ENCODE measurements at places on chromosomes 2 and 18.

DNA sequence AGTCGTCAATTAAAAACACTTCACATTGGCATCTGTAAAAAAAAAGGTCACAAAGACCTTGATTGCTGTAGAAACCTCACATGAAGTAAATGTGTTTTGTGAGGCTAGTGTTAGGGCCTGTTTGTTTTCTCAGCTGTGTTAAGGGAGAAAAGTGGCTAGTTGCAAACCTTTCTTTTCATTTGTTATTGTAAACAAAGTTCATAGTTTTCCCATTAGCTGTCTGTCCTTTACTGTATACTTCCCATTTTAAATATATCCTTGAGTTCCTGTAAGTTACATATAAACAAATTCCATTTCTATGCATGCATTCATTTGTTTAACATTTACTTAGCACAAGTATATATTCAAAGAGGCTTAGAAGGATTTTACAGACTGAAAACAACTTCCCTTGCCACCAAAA, 1250.2 kb downstream of the LRP1B start:
- DNase-seq = no peak

DNA sequence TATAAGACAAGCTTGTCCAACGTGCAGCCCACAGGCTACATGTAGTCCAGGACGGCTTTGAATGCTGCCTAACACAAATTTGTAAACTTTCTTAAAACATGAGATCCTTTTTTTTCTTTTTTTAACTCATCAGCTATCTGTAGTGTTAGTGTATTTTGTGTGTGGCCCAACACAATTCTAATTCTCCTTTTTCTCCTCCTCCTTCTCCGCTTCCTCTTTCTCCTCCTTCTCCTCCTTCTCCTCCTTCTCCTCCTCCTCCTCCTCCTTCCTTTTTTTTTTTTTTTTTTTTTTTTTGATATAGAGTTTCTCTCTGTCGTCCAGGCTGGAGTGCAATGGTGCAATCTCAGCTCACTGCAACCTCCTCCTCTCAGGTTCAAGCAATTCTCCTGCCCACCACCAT, 39.3 kb upstream of the GTF2A1L start:
- DNase-seq = no peak

DNA sequence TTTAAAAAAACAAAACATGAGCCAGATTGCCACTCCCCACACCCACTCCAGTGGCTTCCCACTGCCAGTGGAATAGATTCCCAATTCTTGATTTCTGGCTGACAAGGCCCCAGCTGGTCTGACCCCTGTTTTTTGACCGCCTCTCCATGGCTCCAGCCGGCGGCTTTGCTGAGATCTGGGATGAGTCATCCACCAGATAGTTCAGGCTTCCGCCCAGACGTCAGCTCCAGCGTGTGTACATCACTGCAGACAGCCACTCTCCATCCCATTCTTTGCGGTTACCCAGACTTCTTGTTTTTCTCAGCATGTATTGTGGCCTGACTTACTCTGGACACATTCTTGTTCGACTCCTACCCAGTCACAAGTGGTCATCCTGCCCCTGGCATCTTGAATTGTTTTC, 227.9 kb downstream of the GBX2 start:
- peak; percentile 47 for DNase-seq

DNA sequence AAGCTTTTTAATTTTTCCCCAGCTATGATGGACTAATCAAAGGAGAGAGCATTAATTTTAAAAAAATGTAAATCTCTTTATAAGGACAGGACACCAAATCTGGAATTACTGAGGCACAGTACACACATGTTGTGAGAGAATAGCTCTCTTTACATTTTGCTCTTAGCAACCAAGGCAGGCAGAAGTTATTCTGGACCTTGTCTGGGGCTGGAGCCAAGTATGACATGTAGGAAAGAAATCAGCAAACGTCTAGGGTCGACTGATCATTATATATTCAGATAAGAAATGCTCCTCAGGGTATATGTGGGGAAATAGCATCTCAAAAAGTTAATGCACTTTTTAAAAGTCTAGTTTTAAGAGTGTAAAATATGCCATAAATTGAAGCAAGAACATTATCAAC, 1330.0 kb upstream of the CELF4 start:
- DNase-seq = no peak

Measured in sciatic nerve (tissue), 2 donors.